ENCODE measurements at places on chromosomes 4 and X.
A peak's percentile ranks its signal among the peaks of the same experiment; 100 is the strongest.

DNA sequence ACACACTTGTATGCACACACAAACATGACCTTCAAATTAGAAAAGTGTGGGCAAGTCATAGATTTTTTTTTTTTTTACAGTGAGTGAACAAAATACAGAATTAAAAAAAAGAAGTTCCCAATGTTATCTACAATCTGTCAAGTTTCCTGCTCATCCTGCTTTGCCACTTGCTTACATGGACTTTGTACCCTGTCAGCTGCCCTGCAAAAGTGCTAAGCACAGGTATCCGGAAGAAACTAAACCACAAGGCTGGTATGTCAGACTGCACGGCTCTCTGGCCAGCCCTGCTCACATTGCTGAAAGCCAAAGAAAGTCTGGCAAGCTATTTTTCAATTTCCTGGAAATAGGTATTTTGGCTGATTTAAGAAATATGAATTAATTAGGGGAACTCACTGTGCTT, 38.9 kb upstream of the BCLAF3 start:
- no peak for DNase-seq

DNA sequence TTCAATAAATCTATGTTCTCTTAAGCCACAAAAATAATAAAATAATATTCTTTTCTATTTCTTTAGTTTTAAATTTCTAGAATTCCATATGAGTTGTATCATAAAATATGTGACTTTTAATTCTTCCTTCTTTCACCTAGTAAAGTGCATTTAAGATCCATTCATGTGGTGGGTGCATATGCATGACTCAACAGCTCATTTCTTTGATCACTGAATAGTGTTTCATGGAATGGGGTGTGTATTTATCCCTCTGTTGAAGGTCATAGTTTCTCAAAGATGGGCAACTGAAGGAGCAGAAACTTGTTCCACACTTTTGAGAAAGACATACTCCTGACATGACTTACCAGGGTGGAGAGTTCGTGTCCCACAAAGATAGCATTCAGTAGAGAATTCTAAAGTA, 1230.3 kb upstream of the AGA start:
- no peak for DNase-seq

- DNase-seq: no peak
These were observed 1392.8 kb upstream of the TENM3 start for GRCh38 chr4:180850318-180850940.

DNA sequence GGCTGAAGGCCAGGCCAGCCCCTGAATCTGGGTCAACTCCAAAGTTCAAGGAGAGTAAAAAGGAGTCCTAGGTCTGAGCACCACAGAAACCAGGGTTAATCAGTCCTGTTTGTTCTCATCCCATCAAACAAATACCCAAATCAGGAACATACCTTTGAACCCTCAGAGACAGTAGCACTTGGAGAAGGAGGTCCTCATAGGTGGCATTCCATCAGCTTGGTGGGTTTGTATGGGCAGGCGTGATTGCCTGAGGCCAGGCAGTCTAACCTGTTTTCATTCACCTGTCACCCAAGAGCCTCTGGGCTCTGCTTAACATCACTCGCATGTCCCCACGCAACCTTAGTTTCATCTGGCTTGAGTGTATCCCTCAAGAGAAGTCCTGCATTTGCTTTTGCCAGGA, 17.5 kb upstream of the MBTPS2 start:
- DNase-seq: no peak

DNA sequence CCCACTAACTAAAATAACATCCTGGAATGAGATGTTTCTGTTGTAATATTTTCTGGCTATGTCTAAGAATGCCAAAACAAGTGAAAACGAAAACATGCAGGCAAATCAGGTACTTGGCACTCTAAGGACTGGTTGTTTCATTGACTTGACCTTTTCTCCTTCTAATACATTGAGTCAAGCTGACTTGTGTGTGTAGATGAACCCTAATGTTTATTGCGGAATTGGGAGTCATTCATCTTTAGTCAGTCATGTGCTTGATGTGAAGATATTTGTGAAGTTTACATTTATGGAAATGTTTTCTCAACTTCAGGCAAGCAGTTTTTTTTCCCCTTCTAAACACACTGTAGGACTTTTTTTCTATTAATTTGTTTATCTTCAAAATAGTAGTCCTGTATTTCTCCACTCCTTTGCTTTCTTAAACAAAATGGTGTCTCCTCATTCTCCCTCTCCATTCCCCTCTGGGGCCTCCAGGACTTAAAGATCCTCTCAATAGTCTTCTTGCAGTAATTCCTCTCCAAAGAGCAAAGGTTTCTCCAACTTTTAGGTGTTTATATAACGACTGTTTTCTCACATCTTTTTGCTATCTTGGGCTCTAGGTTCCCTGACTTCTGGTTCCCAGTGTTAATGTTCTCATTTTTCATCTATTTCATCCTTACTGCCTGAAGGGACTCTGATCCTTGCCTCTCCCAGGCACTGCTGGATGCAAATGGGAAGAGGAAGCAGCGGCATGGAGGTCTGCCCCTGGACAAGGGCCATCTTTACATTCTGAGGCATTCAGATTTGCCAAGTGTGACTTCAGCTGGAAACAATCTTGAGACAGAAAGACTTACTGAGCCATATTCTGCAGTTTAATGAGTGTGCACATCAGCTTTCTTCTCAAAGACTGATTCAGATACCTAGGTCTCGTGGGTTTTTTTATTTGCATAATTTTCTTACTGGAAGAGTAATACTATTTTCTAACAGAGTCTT, 166.4 kb downstream of the ARHGAP6 start:
- DNase-seq: no peak

GRCh38 chrX:132093239-132093860, 34.5 kb downstream of the FRMD7 start:
- no peak for DNase-seq

DNA sequence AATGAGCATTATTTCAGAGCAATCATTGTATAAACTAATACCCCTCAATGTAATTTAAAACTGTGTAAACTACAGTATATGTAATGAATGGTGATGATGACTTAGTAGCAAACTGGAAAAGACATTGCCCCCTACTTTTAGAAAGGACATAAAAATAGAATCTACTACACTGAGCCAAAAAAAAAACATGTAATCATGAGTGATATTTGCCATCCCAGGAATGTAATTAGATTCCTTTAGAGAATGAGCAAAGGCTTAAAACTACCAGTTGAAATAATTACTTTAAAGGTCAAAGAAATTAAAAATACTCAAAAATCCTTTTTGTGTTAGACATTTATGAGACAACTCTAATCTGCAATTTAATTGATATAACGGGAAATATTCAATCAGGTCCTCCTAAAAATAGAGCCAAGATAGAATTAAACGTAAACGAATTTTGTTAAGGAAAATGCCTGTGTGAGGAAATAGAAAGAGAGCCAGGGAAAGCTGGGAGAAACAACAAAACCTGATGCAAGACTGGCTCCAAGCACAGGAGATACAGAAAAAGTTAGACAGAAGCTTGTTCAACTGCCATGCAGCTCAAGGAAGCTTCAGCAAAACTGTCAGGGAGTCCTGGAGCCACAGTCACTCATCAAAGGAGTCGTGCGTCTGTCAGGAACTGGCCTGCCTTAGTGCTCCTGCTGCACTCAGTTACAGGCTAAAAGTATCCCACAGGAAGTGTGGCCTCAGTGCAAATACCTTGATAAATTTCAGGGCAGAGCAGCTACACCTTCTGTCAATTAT, 655.7 kb upstream of the INTU start:
- no peak for DNase-seq

DNA sequence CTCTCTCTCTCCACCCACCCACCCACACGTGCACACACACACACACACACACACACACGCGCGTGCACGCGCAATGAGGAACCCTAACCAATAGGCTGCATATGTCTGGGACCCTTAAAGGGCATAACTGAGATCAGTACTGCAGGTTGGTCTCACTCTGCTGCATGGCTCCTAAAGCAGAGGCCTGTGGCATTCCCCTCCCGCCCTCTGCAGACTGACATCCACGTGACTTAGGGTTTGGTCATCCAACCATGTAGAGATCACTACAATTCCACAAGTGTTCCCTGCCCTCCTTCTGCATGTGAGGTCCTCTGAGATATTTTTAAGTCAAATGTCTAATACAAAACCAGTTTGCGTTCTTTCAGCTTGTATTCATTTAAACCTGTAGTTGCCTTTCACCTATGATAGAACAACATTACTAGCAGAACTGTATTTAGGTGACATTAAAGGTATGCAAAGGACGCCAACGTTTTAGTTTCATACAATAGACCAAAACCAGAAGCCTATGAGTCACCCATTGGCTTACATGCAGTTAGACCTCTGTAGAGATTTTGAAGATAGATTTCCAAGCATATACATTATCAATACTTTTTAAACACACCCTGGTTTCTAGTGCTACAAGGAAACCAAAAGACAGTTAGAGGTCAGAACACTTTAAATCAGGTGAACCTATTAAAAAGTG, 10.1 kb downstream of the XAGE5 start:
- no peak for DNase-seq

GRCh38 chr4:121642292-121642691, 54.5 kb downstream of the ANXA5 start:
- DNase-seq: no peak

DNA sequence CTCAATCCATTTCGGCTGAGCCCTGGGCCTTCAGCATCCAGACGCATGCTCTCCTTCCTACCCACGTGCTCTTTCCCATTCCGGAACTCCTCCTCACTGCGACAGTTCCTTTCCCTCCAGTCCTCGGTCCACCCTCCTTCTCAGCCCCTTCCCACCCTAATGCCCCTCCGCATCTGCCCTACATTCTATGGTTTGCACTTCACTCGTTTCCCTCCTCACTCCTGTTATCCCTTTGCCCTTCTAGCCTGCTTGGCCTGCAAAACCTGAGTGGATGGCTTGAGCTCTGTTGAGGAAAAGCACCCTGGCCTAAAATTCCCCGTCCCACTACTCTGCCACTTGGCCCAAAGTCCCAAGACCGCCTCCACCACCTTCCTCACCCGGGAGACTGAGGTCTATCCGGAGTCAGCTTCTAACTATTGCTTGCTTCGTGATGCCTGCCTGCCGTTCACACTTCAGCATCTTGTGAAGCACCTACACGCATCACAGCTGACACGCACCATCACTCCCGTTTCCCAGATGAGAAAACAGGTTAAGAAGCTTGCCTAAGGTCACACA, 38.6 kb downstream of the MAP7D3 start:
- no peak for DNase-seq

- DNase-seq: no peak
These were observed 451.5 kb upstream of the FAT1 start for GRCh38 chr4:187175197-187175596.

- DNase-seq: no peak
These were observed 23.8 kb upstream of the ADH7 start for GRCh38 chr4:99458911-99459447.

DNA sequence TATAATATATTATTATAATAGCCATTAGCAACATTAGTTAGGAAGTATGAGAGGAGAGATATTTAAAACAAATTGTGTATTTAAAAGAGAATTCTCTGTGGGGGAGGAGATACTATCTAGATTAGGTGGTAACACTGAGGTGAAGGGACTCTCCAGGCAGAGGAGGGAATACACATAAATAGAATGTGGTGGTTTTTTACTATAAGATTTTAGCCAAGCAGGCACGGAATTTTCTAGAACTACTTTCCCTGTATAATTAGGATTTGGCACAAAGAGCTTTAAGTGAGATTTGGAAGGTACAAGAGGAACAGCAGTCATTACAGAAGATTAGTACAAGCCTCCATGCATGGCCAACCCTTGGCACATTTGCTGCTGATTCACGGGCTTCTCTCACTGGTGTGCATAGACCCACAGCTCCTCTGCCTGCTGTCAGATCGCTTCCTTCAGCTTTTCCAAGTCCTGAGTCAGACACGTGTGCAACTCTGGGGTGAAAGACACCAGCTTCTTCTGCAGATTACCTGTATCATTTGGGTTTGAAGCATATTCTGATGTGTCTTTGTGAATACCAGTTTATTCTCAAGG, 685.5 kb downstream of the KCTD8 start:
- peak; percentile 22 for DNase-seq

GRCh38 chr4:21415728-21416127, 532.8 kb downstream of the KCNIP4 start:
- DNase-seq: no peak

- DNase-seq: no peak
These were observed 53.7 kb upstream of the RBPJ start for GRCh38 chr4:26267087-26267486.

- no peak for DNase-seq
These were observed 91.1 kb upstream of the ANKRD50 start for GRCh38 chr4:124803641-124804040.

DNA sequence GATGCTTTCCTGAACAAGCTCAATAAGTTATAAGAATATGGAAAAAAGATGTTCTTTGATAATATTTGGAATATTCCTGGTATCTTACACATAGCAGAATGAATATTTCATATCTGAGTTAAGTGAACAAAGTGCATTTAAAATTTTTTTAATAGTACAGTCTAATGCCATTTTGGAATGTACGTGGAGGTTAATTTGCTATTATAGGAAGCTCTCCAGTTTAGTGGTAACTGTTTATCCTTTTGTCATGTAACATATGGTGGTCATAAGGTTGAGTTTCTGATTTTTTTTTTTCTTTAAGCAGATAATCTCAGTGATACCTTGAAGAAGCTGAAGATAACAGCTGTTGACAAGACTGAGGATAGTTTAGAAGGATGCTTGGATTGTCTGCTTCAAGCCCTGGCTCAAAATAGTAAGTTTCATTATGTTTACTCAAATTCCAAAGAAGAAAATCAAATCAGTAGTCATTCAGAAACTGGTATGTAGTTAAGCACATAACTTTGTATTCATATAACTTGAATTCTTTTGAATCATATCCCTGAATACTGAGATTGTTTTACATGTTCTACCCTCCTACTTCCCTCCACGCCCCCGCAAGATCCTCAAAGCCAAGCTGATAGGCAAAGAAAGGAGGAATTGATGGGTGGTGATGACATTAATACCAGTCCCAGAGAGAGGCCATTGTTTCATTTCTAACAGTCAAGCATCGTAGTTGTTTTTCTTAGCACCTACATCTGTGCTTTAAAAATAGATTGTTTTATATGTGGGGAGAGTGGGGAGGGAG, 32.1 kb downstream of the RAP1GDS1 start:
- DNase-seq: no peak

Measured in GM06990 (cell line).